Renal pelvis (tissue), 12 donors: ENCODE measurements at places on chromosomes 2 and 18.
A peak's percentile ranks its signal among the peaks of the same experiment; 100 is the strongest.

GRCh38 chr2:157443795-157444640, at the start of gene CYTIP:
TSS of gene CYTIP (minus strand) at chr2:157444089. CDS start at chr2:157444020, 69 bp downstream.
- no peak for DNase-seq

DNA sequence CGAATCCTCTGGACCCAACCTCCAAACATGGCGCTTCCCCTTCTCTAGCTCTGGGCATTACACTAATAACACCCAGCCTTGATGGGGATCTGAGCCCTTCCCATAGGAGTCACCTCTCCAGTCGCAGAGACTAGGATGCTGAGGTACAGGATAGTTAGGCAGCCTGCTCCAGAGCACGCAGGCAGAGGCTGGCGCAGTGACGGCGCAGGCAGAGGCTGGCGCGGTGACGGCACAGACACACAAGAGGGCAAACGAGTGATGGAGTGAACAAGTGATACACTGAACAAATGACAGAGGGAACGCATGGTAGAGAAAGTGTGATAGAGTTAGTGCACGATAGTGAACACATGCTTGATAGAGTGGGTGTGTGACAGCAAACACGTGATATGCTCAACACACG, 518.5 kb downstream of the EIPR1 start:
- DNase-seq, result no peak

- no peak for DNase-seq
Observed at GRCh38 chr2:54664238-54664786, 59.1 kb upstream of the EML6 start.

DNA sequence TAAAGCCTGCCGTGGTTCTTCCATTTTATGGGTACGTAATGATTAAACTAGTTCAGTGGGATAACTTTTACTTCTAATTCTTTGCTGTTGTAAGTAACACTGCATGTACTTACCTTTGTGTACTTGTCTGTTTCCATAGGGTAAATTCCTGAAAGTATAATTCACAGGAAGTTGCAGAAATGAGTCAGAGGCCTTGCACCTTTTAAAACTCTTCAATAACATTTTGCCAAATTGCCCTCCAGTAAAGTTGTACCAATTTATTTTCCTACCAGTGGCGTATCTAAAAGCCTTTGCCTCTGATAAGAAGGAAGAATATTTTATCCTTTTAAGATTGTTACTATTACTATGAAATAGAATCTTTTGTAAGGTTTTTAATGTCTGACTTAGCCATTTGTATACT, 65.1 kb downstream of the CAB39 start:
- DNase-seq, result no peak

- DNase-seq, result no peak
Observed at GRCh38 chr2:33110461-33110860, 163.7 kb downstream of the LTBP1 start.

GRCh38 chr18:34744569-34744968, 34.5 kb downstream of the DTNA start:
- DNase-seq, result no peak

GRCh38 chr2:96152304-96153161, 7.3 kb upstream of the DUSP2 start:
- no peak for DNase-seq

DNA sequence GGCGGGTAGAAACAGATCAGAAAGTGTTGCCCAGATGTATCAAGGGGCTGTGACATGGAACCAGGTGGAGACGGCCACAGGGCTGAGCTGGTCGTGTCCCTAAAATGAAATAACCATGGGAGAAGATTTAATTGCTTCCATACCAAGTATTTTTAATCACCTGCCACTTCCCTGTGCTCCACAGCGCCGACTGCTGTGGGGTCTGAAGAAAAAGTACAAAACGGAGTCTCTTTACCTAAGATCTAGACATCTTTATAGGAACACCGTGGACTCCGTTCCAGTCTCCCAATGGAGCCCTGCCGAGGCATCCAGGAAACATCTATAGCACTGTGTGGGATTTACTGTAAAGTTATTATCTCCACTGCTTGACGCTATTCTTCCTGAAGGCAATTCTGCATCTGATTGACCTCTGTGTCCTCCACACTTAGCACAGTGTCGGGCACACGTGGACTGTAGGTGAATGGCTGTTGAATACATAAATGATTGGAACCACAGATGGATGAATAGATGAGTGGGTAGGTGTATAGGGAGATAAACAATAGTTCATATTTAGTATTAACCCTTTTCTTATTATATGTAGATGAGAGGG, 21.6 kb upstream of the GYPC start:
- no peak for DNase-seq

GRCh38 chr2:98781822-98782221, 50.9 kb upstream of the MGAT4A start:
- no peak for DNase-seq

DNA sequence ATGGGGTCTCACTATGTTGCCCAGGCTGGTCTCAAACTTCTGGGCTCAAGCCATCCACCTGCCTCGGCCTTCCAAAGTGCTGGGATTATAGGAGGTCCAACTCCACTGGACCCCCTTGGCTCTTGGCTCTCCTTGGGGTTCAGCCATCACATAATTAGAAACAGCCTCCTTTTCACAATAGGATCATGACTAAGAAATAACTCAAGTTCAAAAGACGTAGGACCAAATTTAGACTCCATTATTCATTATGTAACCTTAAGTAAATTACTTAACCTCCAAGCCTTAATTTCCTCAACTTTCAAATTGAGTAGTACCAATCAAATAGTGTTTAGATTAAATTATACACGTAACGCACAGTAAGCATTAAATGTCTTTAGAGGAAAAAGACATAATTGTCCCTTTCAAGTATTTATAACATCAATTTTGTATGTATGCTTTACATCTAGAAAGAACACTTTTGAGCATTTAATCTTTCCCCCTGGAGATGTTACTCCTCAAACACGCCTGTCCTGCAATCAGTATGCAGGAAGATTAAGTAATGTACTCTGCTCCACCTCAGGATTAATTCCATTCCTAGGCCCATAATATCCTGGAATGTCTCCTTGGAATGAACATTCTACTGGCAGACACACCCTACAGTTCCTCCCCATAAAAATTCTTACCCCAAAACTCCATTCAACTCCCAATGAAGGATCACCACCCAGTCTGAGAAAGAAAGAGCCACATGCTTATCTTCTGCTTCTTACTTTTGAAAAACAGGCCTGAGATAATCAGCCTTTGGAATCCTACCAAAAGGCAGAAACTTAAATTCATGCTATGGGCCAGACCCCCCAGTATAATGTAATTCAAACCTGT, 49.1 kb downstream of the COBLL1 start:
- no peak for DNase-seq

GRCh38 chr2:239184968-239185903, 215.6 kb downstream of the HDAC4 start:
- DNase-seq, result no peak

- DNase-seq, result peak; percentile 58
Observed at GRCh38 chr2:160582490-160583145, 89.0 kb upstream of the RBMS1 start.

DNA sequence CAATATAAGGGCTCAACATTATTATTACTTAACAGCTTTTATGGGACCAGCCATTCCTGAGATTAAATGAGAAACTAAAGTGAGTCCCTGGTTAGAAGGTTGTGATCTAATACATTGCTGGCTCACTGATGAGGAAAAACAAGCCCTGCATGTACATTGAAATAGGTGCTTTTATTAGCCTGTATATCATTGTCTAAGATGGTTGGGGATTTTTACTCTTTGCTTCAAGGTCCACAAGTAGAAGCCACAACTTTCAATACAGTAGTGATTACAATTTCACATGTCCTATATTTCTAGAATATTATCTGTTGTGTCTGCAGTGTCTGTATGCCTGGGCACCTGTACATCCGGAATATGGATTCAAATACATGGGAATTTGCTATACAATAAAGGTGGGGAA, 104.1 kb upstream of the FZD5 start:
- DNase-seq, result no peak

DNA sequence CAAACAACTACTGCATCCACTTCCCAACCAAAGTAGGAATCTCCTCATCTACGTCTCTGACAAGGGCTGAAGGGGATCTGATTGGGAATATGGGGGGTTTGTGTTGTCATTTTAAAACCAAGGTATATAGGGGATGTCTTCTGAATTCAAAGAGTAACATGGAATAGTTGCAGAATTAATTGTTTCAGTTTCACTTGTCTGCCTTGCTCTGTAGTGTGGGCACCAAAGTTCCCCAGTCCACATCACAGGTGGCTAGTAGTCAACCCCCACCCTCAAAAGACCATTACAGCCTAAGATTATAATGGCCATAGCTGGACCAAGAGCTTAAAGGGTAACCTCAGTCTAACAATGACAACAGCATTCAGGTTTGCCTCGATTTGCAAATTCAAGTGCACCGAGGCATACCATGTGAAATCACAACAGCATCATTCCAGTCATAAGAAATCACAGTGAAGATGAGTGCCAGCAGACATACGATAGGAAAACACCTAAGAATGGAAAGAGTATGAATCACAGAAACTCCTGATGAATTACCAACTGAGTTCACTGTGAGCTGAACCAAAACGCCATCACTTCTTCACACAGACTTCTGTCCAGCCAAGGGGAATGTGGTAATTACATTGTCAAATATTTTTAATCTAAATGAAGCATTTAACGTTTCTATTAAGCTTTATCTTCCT, 52.4 kb downstream of the MYO5B start:
- no peak for DNase-seq

- DNase-seq, result peak; percentile 72
Observed at GRCh38 chr2:84906900-84907714, 1.7 kb downstream of the TMSB10 start.

DNA sequence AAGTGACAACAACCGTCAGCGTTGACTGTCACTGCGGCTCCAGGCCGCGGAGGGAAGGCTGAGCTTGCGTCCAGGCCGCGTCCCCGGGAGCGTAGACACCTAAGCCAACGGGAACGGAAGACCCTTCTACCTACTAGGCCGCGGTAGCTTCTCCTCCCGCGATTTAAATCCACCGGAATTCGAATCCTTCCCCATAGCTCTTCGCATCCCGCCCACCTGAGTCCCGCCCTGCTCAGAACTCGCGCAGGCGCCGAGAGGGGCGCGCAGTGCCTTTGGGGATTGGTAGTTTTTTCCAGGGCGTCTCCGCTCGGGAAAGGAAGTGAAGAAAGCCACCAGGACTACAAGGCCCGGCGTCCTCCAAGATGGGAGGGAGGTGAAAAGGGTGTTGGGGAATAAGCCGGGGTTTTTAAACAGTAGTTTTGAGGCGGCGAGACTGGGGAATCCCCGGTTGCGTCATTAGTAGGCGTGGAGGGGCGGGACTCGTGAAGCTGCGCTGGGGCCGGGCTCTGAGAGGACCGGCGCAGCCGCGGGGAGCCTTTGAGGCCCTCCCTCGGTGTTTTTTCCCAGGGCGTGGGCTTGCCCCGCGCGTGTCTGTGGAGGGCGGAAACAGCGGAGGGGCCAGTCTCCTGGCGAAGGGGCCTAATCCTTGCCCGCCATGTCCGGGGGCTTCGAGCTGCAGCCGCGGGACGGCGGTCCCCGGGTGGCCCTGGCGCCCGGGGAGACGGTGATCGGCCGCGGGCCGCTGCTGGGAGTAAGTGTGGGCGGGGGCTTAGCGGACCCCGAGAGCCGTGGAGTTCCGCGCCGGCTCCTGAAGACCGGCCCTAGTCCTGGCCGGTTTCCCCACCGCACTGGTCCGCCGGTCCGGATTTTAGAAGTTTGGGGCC, at the start of the genes APLF and FBXO48:
APLF (plus strand) TSS at position 509 of the 884 bp plus-strand sequence; CDS start at position 656, 147 bp downstream.
FBXO48 (minus strand) TSS at position 218 of the 884 bp plus-strand sequence. CDS start 2,149 bp downstream, outside the sequence.
- peak; percentile 99 for DNase-seq

DNA sequence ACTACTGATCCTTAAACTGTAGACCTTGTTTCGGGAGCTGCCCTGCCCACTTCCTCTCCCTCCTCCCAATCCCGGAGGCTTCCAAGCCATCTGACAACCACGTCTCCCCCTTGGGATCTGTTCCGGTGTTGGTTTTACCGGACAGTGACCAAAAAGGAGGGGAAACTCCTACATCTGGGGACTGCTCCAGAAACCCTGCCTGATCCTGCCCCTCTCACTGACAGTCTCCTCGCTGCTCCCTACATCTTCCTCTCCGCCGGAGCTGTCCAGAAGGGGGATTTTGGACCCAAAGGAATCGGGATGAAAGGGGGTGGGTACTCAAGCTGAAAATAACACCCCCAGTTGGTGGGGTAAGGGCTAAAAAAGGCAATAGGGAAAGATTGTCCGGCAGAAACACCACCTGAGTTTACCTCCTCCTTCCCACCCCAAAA, 1.5 kb downstream of the INO80D start:
- peak; percentile 80 for DNase-seq

GRCh38 chr18:48481092-48481491, 57.7 kb upstream of the CTIF start:
- no peak for DNase-seq

DNA sequence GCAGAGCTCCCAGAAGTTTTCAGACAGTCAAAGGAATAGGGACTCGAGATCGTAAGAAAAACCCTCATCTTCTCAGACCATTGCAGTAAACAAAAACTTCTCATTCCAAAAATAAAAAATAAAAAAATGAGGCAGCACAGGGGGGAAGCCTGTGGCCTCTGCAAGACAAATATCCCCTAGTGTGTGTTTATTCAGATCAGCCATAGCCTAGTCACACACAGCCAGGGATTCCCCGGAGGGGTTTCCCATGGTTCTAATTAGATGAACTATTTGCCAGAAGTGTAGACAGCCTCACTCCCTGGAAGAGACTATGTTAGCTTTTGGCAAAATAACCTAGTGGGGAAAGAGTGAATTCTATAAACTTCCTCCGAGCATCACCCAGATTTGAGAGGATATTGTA, 122.9 kb upstream of the KLF7 start:
- DNase-seq, result no peak

DNA sequence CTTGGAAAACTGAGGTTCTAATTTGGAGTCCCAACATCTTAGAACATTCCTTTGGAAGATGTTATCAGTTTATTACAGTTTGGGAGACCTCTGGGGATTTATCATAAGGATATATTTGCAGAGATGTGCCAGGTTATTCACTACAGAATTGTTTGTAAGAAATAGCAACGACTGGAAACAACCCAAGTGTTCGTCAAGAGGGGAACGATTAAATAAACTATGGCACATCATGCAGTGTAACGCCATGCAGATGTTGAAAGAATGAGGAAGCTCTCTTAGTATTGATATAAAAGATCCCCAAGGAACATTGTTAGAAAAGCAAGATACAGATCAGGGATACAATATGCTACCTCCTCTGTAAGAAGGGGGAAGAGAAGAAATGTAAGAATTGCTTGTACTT, 210.6 kb downstream of the TMEM247 start:
- no peak for DNase-seq

GRCh38 chr2:240799033-240799820, 20.8 kb downstream of the KIF1A start:
- DNase-seq, result no peak

- no peak for DNase-seq
Observed at GRCh38 chr2:27245626-27246025, 17.2 kb downstream of the SLC30A3 start.

- no peak for DNase-seq
Observed at GRCh38 chr2:36659872-36660312, 36.6 kb upstream of the VIT start.

- DNase-seq, result no peak
Observed at GRCh38 chr2:7666596-7667259, 749.5 kb downstream of the RNF144A start.

- DNase-seq, result no peak
Observed at GRCh38 chr2:33588232-33588631, 10.9 kb downstream of the FAM98A start.
